Activated CD4-positive, alpha-beta T cell treated with anti-CD3 and anti-CD28 coated beads for 48 hours (primary cell): ENCODE measurements at places on chromosomes 12 and 14.

DNA sequence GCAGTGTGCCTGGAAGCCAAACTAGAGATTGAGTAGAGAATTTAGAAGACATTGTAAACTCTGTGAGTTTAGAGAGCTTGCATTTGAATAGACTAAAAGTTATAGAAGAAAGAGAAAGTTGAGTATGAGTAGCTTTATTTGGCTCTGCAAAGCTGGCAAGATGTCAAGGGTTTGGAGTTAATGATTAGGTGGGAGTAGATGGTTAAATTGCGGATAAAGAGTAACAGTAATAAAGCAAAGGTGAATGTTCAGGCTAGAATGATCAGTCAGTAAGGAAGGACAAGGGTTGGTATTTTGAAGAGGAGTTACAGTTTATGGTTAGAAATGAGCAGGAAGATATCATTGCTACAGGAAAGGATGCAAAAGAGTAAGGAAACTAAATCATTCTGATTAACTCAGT, 5.2 kb downstream of the PPM1A start:
- DNase-seq = no peak

GRCh38 chr14:72726444-72726843, 167.5 kb downstream of the DPF3 start:
- no peak for DNase-seq

DNA sequence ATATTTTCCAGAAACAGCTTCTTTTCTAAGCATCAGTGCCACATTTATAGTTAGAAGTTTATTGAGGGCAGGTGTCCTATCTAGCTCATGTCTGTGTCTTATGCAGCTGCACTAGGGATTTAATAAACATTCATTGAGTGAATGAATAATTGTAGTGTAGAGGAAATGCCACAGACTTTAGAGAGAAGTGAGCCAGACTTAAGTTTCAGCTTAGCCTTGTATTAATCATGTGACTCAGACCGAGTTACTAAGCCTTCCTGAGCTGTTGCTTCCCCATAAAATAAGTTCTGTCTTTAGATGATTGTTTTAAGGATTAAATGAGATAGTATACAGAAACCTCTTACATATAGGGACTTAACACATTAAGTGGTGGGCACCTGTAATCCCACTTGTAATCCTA, 236.1 kb upstream of the DDHD1 start:
- DNase-seq = no peak

DNA sequence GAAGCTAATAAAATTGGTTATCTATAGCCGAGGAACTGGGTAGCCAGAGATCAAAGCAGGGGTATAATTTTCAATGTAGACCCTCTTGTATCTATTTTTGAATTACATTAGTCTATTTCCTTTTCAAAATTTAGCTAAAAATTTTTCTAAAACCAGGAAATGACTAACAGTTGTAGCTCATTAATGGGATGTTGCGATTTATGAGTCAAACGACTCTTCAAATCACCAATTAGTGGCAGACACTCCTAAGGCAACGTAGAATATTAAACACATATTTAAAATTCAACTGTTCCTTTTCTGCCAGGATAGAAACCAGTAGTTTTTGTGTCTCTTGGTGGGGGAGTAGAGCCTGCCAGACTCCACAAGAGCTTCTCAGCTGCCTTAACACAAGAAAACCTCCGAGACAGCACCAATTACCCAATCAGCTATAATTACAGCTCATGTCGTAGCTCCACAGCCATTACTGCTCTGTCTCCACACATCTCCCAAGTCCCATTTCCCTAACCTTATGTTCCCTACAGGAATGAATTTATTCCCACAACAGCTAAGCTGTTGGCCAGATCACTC, 26.9 kb downstream of the GCN1 start:
- no peak for DNase-seq

DNA sequence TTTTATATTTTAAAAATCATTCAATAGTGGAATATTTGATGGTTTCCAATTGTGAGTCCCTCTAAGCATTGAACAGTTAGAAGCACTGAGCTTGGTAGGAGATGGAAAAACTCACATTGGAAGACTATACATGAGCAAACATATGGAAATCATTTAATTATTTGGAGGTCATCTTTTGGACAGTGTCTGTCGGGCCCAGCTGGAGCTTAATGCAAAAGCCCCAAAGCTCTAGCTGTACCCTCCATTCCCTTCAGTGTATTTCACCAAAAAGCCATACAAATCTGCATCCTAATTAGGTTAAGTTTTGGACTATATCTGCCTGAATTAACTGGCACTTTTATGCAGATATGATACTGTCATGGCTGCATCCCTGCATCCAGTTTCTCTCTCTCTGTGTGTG, 365.7 kb downstream of the FLRT2 start:
- DNase-seq = no peak

DNA sequence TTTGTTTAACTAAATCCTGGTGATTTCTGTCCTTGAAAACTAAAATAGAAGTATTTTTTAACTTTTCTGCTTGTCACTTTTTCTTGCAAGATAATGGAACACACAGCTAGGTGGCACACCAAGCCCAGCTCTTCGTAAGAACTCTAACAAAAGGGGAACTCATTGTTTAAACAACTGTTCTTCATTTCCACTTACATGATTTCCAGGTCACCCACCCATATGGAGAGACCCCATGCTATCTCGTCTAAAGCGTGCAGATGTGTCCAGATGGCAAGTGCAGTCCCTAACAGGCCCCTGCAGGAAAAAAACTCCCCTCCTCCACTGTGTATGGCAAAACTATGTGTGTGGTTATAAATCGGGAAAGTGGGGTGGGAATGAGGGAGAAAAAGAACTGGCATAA, 43.3 kb upstream of the NT5DC3 start:
- DNase-seq = peak; percentile 40

- DNase-seq = no peak
These were observed 628 bp downstream of the VRTN start for GRCh38 chr14:74348735-74349463.

DNA sequence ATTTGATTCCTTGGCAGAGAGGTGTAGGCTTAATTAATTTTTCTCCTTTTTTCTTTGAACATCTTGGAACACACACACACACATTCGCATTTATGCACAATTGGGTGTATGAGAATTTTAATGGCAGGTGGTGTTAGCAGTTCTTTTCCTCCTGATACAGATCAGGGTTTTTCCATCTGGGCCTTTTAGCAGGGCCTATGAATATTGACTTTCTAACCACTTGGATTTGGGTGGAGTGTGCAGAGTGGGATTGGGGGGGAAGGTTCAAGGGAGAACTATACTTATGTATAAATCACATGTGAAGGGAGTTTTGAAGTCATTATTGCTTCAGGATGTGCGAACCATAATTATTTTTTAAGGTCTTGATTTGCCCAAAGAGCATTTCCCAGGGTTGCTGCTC, 28.9 kb downstream of the NTF3 start:
- DNase-seq = no peak

DNA sequence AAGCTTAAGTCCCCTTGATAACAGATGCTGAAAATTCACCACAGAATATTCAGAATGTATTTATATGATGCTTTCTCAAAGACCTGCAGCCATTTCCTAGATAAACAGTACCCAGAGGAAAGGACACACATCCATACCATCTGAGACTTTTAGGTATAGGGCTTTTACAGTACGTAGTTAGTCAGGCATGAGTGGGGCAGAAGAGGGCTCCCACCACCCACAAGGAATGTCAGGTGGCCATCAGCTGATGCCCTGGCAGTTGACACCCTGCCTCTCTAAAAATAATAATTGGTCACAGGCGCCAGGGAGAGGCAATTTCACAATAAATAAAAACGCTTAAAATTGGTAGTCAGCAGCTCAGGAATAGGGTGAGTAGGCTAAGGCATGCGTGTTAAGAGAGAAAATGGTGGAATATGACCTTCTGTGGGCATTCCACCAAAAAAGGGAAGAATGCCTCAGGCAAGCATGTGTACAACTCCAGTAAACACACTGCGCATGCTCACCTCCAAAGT, 7.8 kb upstream of the TAS2R46 start:
- no peak for DNase-seq

DNA sequence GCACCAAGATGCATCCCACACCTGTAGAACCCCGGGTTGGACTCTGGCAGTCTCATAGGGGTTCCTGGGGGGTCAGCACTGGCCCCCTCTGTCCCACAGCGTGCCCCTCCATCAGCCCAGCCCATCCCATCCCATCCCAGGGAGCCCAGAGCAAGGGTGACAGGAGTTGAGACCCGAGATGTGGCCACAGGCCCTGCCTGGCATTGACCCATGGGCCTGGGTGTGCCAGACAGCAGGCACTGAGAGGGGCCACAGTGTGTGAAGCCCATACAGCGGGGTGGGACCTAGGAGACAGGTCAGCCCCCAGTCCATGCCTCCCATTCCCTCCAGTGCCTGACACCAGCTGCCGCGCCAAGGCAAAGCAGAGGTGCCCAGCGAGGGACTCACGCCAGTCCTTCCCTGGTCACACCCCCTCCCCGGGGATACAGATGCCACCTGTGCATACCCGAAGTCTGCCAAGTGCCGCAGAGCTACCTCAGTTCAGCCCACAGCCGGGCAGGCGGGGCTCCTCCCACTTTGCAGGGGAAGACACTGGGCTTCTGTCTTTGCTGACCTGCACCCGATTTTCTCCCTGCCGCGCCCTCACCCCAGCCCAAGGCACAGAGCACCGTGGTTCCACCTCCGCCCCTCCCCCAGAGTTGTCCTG, 50.4 kb downstream of the CYP46A1 start:
- no peak for DNase-seq

- no peak for DNase-seq
These were observed 10.4 kb downstream of the OSBPL8 start for GRCh38 chr12:76549131-76549530.

GRCh38 chr12:45669093-45669492, 60.4 kb upstream of the ARID2 start:
- DNase-seq = no peak

- no peak for DNase-seq
These were observed 51.5 kb downstream of the EID3 start for GRCh38 chr12:104354868-104355570.

GRCh38 chr12:14473707-14474287, 93.9 kb downstream of the PLBD1 start:
- no peak for DNase-seq

DNA sequence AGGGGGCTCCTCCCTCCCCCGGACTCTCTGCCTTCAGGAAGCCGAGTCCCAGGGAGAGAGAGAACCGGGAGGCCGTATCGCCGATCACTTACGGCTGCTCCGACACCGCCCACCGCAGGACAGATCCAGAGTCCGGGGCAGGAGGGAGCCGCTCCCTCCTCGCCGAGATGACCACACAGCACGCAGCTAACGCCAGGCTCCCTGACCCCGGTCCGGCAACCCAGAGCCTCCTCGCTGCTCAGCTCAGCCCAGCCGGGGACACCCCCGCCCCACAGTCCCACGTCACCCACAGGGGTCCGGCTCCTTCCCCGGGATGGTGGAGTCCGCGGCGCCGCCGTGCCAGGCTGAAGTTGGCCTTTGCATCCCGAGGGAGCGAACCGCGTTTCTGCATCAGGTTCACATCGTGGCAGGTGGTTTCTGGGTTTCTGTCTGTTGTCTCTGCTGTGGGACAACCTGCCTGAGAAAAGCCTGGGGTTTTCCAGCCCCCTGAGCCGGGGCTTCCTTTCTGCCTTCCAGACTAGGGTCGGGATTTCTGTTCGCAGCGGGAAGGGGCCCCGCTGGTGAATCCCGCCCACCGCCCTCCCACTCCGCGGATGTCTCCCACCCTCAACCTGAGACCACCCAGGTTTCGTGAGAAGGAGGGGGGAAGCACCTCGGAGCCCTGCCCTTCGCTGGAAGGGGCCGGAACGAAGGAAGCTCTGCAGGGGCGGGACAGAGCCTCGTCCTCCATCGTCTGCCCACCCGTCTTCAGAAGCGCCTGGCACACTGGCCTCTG, 61.2 kb downstream of the NOC4L start:
- no peak for DNase-seq

- no peak for DNase-seq
These were observed 401.4 kb downstream of the ZFP36L1 start for GRCh38 chr14:68391311-68392014.

DNA sequence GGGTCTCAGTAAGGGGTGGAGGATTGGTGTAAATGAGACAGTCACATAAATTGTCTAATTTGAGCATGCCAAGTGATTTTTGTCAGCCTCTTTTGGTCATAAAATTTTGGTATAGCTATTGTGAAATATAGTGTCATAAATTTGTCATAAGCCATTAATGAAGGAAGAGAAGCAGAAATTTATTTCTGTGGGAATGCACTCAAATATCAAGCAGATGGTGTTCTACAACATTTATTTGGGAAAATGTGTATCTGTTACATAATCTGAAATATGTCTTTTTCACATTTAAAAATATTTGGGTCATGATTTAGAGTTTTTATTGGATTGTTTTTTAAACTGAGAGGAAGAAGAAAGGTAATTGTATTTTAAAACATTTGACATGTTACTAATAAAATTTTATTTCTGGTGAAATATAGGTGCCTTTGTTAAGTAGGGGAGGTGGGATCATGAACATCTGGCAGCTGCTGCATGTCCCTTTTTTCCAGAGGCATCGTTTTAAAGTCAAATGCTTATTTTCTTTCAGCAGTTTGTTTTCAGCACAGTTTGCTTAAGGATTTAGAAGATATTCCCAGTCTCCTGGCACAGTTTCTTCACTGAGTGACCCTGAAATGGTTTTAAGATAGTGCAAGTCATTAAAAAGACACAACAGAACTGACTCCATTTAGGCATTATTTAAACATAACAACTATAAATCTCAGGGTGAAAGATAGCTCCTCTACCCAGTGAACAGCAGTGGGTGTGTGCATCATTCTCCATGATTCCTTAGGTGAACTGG, 371.7 kb downstream of the SNAPC1 start:
- DNase-seq = no peak

DNA sequence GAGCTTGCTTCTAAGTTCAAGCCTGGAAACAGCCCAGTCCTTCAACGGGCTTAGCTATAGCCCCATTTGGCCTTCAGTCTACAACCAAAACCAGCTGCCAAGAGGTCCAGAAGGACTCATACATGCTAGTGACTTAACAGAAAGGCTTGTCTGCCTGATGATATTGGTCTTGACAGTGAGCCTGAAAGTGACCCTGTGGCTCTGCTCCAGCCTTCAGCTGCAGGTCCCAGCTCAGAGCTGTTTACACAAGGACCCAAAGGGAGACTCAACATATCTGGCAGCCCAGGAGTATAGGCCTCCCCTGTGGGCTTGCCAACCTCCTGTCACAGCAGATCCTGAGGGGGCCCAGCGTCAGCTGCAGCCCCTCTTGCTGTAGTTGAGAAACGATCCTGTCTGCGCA, 27.5 kb downstream of the COX16 start:
- no peak for DNase-seq

DNA sequence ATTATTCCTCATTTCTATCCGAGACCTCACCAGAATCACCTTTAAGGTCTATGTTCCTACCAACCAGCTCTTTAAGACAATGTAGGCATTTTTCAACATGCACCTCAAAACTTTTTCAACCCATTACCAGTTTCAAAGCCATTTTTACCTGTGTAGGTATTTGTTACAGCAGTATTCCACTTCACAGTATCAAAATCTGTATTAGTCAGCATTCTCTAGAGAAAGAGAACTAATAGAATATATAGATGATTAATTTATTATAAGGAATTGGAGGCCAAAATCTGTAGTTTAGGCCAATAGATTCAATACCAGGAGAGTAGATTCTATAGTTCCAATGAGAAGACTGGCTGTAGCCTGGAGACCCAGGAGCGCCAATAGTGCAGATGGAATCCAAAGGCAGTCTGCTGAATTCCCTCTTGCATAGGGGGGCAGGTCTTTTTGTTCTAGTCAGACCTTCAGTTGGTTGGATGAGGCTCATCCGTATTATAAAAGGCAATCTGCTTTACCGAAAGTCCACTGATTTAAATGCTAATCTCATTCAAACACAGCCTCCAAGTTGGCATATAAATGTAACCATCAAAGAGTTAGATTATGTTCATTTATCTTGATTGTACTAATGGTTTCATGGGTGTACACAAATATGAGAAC, 151.6 kb upstream of the SYT1 start:
- DNase-seq = no peak
